ENCODE measurements at places on chromosomes 12 and 14.

DNA sequence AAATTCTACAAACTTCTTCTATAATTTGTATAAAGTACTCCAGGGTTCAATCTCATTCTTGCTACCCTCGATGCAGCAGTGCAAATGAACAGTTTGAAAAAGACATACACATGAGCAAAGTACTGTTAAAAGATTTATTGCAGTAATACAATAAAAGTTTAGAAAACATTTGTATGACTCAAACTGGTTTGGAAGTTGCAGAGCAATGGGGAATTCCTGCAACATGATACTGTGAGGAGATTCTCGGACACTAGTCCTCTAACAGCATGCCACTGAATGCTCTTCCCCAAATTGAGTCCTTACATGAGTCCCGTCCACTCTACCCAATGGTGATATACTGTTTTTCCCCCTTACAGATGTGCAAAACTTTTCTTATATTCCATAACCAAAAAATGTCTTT lies 45.4 kb downstream of the ATG14 start:
- no peak for DNase-seq

DNA sequence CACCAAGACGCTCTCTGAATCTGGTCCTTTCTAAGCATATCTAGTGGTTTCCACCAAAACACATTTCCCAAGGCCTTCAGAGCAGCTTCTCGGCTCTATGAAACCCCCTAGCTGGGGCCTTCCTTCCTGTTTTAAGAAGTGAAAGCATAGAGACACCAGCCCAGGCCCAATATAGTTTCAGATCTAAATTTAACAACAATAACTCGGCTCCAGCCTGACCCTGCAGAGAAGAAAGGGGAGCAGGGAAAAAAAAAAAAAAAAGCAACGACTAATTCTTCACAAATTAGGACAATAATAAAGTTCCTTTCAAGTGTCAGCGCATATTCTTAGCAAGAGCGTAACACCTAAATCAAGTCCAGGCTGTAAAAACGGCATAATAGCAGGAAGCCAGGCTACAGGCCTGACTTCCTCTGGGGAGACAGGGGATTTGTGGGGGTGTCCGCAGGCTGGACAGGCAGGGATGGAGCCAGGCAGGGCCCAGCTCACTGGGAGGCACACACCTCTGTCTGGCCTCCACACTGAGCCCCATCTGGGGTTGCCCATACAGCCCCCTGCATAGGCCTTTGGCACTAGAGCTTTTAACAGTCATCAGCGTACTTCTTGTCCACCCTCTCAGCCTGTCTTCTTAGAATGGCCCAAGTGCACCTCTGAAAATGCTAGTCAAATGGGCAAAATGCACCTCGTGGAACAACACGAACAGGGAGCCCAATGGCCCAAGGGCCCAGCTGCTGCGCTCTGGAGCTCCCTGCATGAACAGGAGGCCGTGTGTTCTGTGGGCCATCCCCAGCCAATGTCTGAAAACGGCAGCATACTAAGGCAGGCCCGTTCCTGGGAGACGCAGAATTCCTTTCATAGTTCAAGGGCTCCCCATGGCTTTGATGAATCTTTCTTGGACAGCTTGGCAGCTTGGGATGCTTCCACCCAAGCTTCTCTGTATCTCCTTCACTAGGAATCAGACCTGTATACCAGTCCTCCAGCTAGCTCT lies 772.9 kb downstream of the MED13L start:
- no peak for DNase-seq

- DNase-seq = no peak
Observed at GRCh38 chr14:75720116-75720515, 59.1 kb downstream of the TTLL5 start.

DNA sequence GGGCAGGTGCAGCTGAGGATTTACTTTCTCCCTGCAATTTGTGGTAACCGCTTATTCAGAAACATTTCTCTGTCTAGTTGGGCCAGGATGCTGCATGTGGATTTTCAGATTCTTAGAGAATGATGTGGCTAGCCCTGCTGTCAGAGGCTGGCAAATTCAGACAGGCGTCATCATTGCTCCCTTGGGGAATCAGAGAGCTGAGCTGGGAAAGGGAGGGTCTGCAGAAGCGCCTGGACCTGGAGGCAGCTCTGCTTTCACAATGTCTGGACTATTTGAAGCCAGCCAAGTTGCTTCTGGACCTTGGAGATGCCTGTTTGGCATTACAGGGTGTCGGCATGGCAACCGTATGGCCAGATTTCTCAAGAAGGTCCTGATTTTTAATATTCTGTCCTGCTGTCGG lies 3.4 kb downstream of the GALNT16 start:
- DNase-seq = no peak

- DNase-seq = no peak
Observed at GRCh38 chr12:75725521-75726111, 214.2 kb upstream of the KRR1 start.

- no peak for DNase-seq
Observed at GRCh38 chr12:56307221-56307965, 7.3 kb upstream of the CS start.

DNA sequence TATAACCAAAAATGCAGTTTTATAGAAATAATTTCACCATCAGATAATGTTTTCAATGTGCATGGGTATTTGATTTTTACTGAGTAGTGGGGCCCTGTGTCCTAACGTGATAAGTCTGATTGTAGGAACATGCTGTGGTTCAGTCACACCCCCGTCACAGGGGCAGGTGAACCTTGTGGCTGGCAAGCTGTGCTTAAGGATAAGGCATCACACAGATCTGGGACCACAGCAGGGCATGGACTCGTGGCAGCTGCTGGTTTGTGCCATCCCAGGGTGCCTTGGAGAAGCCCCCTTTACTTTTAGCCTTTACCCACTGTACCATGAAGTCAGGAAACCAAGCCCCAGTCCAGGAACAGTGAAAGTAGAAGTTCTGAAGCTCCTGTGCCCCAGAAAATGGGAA lies 16.7 kb downstream of the CCNK start:
- DNase-seq = no peak

All from cardiac muscle cell (in vitro differentiated cells and primary cell).